ENCODE measurements at places on chromosomes 16 and 17.

DNA sequence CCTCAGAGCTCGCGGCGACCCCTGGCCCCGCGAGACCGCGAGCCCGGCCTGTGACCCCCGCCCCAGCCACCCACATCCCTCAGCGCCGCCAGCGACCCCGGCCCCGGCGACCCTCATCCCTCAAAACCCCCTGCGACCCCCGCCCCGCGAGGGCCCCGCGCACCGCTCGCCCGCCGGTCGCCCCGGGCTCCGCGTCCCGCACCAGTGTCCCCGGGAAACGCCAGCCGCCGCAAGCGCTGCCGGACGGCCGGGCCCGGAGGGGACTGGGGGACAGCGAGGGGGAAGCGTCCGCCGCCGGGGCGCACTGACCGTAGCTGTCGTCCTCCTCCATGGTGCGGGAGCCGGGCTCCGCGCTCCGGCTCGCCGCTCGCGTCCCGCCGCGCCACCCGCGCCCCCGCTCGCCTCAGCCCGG lies at the start of gene CYTH1:
CYTH1 (minus strand) TSS at position 381 of the 412 bp plus-strand sequence; CDS start at position 331, 50 bp downstream.
- no peak for DNase-seq

DNA sequence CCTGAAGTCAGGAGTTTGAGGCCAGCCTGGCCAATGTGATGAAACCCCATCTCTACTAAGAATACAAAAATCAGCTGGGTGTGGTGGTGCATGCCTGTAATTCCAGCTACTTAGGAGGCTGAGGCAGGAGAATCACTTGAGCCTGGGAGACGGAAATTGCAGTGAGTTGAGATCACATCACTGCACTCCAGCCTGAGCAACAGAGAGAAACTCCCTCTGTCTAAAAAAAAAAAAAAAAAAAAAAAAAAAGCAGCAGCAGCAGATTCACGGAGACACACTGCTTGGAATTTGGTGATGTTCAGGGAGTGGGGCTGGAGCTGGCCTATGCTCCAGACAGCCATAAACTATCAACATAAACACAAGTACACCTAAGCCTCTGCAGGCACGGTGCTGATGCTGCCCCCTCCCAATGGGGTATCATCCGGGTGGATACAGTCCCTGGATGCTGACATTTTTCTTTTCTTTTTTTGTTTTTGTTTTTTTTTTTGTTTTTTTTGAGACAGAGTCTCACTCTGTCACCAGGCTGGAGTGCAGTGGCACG lies 39.6 kb upstream of the RHOT1 start:
- DNase-seq, result no peak

GRCh38 chr16:55330781-55331647 lies 7.0 kb downstream of the IRX6 start:
- DNase-seq, result no peak

DNA sequence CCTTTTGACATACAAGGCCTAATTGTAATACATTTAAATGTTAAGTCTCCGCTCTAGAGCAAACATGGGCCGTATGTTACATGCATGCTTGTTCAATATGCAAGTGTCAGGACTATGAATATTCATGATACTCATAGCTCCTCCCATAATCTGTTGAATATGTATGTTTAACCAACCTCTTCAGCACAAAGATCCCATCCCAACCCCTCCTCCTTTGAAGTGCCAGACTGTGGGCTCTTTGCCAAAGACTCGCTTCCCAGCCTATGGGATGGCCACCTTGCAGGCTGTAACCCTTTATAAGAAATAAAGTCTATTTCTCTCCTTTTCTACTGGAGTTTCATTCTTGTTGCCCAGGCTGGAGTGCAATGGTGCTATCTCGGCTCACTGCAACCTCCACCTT lies 156.2 kb downstream of the ABCC12 start:
- DNase-seq, result no peak

DNA sequence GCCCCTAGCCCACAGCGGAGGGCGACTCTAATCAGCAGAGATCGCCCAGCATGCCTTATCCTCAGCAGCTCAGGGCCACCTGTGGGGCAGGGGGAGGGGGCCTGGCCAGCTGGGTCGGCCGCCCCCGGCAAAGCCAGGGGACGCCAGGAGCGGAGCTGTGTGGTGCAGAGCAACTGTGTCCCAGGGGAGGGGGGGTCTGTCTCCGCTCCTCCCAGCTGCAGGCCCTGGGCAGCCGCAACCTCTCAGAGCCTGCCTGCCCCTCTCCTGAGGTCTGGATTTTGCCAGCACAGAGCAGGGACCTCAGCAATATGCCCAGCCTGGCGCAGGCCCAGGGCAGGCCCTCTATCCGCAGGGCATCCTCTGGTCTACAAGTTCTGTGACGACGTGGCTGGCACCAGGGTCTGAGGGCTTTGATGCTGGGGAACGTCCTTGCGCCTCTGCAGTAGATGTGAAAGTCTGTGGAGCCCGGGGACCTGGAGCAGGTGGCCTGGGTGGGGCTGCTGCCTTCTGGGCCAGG lies 36.5 kb upstream of the SLC38A10 start:
- DNase-seq, result no peak

All from activated T-helper 1 cell treated with Interleukin-2 at 50 U/mL for 16 hours (primary cell).